ENCODE measurements at places on chromosomes 3 and 15.

DNA sequence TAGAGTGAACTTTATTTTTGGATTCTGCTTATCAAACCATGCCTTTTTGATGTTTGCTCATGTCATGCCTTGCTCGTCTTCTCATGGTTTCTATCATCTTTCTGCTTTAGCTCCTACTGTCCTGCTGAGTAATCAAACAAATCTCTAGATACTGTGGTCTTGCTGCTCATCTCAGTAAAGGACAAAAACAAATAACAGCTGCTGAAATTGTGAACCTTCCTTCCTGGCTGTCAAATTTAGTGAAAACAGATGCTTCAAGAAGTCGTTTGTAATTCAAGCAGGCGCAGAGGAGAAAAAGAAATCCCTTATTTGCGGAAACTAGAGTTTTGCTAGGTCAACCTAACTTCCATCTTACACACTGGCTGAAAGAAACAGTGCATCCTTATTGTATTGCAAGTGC lies 616.1 kb upstream of the ALCAM start:
- H3K27ac ChIP-seq, result no peak overlapping the region
- no peak overlapping the region for H3K4me3 ChIP-seq
- H3K36me3 ChIP-seq, result no peaks in the 10 kb centered on the region
- no peaks in the 10 kb centered on the region for H3K27me3 ChIP-seq

DNA sequence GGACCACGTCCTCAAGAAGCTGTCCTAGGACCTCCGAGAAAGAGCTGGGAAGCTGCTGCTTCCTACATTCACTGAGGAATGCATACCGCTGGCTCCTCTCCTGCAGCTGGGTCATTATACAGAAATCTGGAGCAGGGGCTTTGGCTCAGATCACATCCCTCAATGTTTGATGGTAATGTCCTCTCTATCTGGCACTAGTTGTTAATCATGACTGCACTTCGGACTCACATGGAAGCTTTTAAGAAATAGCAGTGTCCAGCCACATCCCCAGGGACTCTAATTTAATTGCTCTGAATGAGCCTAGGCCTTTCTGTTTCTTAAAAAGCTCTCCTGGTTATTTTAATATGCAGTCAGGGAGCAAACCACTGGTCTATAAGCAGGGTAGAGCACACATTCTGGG lies 25.7 kb upstream of the MYRIP start:
- H3K36me3 ChIP-seq, result no peaks in the 10 kb centered on the region
- H3K4me3 ChIP-seq, result no peak overlapping the region
- no peaks in the 10 kb centered on the region for H3K4me1 ChIP-seq
- no peaks in the 10 kb centered on the region for H3K27me3 ChIP-seq
- no peak for DNase-seq
- no peak overlapping the region for H3K27ac ChIP-seq

DNA sequence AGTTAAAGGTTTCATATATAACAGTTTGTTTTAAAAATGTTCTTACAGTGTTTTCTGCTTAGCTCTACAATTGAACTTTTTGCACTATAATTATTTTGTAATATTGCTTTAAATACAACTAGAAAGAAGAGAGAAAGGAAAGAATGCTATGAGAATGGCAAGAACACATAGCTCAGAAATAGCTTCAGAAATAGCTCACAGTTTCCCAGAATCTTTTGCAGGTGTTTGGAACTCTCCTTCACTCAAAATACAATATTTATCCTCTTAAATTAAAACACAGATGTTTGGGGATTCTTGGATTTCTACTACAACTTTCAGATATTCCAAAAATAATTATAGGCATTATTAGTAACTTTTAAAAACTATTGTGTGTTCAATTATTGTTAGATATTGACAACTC lies 658.0 kb upstream of the DPPA4 start:
- no peak for DNase-seq
- H3K36me3 ChIP-seq, result no peaks in the 10 kb centered on the region
- no peaks in the 10 kb centered on the region for H3K27me3 ChIP-seq
- no peak overlapping the region for H3K4me3 ChIP-seq
- H3K4me1 ChIP-seq, result no peaks in the 10 kb centered on the region

- DNase-seq, result no peak
- H3K36me3 ChIP-seq, result no peaks in the 10 kb centered on the region
- no peaks in the 10 kb centered on the region for H3K4me1 ChIP-seq
- H3K27ac ChIP-seq, result no peak overlapping the region
- no peaks in the 10 kb centered on the region for H3K27me3 ChIP-seq
Measured at GRCh38 chr3:123725652-123726400, 141.0 kb upstream of the HACD2 start.

DNA sequence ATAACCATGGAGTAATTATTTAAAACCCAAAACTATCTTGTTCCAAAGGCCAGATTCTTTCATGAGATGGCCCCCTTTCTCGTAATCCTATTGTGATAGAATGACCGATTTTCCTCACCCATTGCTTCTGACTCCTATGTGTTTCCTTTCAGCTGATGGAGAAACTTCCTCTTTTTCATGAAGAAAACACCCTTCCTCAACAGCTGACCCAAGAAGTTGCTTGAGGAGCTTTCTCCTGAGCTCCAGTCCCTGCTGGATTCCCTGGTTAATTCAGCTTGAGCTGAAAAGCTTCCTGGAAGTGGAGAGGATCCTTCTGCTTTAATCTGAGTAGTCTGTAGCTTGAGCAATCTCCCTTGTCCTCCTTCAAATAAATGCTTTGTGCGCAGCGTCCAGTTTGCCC lies 75.0 kb downstream of the BFSP2 start:
- H3K4me3 ChIP-seq, result no peak overlapping the region
- no peaks in the 10 kb centered on the region for H3K36me3 ChIP-seq
- DNase-seq, result no peak
- H3K4me1 ChIP-seq, result peaks cover 38% of the 10 kb centered on the region
- H3K27ac ChIP-seq, result peak overlapping the region; percentile 79

GRCh38 chr3:138081371-138082084 lies 33.9 kb downstream of the DZIP1L start:
- DNase-seq, result no peak
- H3K27ac ChIP-seq, result no peak overlapping the region
- H3K4me1 ChIP-seq, result no peaks in the 10 kb centered on the region
- H3K36me3 ChIP-seq, result no peaks in the 10 kb centered on the region

- no peak for DNase-seq
- no peaks in the 10 kb centered on the region for H3K36me3 ChIP-seq
- H3K27me3 ChIP-seq, result no peaks in the 10 kb centered on the region
- peaks cover 15% of the 10 kb centered on the region for H3K4me1 ChIP-seq
- peak overlapping the region; percentile 68 for H3K4me3 ChIP-seq
Measured at GRCh38 chr15:65183865-65184159, 1.3 kb downstream of the CLPX start.

DNA sequence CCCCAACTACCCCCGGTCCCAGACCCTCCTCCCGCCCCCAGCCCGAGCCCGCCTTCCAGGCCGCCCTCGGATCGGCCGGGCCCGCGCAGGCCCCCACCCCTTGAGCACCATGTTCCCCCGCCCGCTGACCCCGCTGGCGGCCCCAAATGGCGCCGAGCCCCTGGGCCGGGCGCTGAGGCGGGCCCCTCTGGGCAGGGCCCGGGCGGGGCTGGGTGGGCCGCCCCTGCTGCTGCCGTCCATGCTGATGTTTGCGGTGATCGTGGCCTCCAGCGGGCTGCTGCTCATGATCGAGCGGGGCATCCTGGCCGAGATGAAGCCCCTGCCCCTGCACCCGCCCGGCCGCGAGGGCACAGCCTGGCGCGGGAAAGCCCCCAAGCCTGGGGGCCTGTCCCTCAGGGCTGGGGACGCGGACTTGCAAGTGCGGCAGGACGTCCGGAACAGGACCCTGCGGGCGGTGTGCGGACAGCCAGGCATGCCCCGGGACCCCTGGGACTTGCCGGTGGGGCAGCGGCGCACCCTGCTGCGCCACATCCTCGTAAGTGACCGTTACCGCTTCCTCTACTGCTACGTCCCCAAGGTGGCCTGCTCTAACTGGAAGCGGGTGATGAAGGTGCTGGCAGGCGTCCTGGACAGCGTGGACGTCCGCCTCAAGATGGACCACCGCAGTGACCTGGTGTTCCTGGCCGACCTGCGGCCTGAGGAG lies 472 bp downstream of the CHST14 start:
- peaks cover 8% of the 10 kb centered on the region for H3K4me1 ChIP-seq
- H3K27ac ChIP-seq, result peak overlapping the region; percentile 93
- DNase-seq, result peak; percentile 29
- no peaks in the 10 kb centered on the region for H3K27me3 ChIP-seq
- H3K4me3 ChIP-seq, result peak overlapping the region; percentile 89
- no peaks in the 10 kb centered on the region for H3K36me3 ChIP-seq

DNA sequence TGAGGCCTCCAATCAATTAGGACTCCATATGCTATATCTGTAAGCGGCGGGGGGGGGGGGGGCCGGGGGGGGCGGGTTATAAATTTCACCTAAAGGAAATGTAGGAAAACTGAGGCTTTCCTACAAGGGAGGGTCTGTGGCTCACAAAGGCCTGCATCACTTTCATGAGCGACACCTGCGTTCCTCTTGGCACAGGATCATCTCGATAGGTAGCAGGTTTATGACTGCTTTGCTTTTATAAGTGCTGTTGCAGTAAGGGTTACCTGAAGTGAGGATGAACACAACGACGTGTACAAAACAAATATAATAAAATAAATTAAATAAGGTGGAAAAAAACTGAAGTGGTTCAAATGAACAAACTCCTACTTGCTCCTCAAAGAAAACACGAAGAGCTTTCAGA lies 194.3 kb downstream of the FOXP1 start:
- no peak overlapping the region for H3K4me3 ChIP-seq
- no peaks in the 10 kb centered on the region for H3K36me3 ChIP-seq
- no peaks in the 10 kb centered on the region for H3K27me3 ChIP-seq
- no peak overlapping the region for H3K27ac ChIP-seq
- H3K4me1 ChIP-seq, result peaks cover 3% of the 10 kb centered on the region

DNA sequence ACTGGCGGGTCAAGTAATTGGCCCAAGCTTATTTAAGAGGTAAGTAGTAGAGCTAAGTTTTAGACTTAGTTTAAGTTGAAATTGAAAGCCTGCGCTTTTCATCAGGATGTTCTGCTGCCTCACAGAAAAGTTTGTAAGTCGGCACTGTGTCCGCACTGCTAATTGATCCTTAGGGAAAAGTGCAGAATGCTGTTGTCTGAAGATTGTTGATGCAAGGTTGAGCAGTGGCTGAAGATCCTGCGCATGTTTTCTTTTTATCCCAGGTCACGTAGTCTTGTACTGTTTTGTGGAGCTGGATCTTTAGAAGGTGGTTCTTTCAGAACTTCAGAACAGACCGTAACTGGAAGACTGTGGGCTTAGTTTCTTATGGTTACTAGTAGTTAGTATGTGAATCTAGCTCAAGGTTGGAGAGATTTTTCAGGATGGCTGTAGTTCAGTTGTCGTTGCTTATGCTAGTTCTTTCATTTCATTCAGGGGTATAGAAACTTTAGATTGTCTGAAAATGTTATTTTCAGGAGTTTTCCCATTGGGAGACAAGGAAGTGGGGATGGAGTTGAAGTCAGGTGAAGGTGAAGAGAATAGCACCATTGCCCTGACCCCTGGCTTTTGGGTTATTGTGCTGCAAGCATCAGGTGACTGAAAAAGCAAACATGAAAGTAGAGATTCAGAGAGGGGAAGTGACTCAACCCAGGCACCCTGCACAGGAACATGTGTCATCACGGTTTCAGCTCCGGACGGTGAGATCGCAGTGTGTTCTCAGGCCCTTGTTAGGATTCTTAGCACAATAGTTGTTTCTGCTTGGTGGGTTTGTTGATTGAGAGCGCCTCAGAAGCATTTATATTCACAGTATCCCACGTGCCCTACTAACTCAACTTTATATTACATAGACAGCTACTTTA lies 32.8 kb downstream of the AKAP13 start:
- H3K27me3 ChIP-seq, result no peaks in the 10 kb centered on the region
- peaks cover 19% of the 10 kb centered on the region for H3K4me1 ChIP-seq
- DNase-seq, result peak; percentile 92
- peak overlapping the region; percentile 41 for H3K27ac ChIP-seq
- no peak overlapping the region for H3K4me3 ChIP-seq

GRCh38 chr15:31396881-31397560 lies 70.4 kb downstream of the KLF13 start:
- peak overlapping the region; percentile 61 for H3K27ac ChIP-seq
- no peaks in the 10 kb centered on the region for H3K27me3 ChIP-seq
- DNase-seq, result peak; percentile 96

DNA sequence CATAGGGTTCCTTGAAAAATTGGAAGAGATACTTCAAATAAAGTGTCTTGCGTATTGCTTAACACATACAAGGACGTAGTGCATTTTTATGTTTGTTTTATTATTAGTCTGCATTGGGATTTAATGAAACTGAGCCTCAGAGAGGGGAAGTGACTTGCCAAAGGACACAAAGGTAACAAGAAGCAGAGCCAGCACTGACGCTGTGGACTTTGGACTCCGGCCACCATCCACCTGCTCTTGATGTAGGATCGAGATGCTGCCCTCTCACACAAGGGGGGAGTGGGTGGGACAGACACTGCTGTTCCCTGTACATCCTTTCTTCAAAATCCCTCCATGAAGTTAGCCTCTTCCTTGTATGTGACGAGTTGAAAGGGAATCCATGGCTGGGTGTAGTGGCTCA lies 435.4 kb upstream of the RGMA start:
- no peaks in the 10 kb centered on the region for H3K36me3 ChIP-seq
- H3K4me1 ChIP-seq, result no peaks in the 10 kb centered on the region
- no peak overlapping the region for H3K27ac ChIP-seq

DNA sequence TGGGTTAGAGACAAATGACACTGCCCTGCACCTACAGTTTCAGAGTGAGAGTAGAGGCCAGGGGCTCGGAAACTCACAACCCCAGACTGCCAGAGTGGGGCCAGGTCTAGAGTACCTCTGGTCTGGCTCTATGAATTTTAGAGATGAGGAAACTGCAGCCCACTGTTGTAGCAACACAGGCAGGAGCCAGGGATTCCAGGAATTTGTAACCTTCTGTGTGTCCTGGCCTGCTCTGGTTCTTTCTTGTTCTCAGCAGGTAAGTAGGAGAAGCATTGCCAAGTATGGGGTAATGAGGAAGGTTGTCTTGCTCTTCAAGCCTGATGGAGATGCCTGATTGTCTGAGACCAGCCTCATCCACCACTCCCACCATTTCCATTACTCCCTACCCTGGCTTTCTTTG lies 221.8 kb downstream of the UACA start:
- H3K36me3 ChIP-seq, result no peaks in the 10 kb centered on the region
- no peaks in the 10 kb centered on the region for H3K27me3 ChIP-seq
- H3K4me3 ChIP-seq, result no peak overlapping the region

DNA sequence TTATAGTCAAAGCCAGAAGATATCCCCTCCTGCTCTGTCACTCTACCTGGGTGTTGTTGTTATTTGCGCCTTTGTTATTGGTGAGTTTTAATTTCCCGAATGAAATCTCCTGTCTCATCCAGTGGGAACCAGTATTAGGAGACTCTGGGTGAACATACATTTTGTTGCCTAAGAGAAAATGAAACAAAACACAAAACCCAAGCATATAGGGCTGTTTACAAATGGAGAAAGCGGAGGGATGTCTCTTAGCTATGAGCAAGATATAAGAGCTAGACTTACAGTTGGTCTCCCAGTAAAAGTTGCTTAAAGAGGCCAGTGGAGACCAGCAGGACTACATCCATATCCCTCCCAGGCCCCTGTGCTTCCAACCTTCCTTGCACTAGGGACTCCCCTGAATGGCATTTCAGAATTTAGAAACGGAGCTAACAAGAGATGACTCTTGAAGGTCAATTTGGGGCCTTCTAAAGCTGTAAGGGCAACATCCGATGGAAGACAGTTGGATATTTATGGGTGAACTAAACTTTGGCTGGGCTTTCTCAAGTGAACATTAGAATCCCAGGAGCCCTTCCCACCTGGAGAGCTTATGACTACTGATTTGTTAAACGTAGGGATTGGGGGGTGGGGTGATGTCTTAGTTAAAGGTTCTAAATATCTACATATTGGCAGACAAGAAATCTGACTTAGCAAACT lies 2.7 kb downstream of the EOMES start:
- no peak overlapping the region for H3K27ac ChIP-seq
- DNase-seq, result no peak
- H3K4me3 ChIP-seq, result no peak overlapping the region
- H3K36me3 ChIP-seq, result no peaks in the 10 kb centered on the region
- H3K4me1 ChIP-seq, result peaks cover 8% of the 10 kb centered on the region

Data from Peyer's patch (tissue), 4 donors.